ENCODE measurements at places on chromosomes 6 and 20.

- no peak for DNase-seq
These were observed 128.5 kb downstream of the ALDH8A1 start for GRCh38 chr6:134821397-134821796.

DNA sequence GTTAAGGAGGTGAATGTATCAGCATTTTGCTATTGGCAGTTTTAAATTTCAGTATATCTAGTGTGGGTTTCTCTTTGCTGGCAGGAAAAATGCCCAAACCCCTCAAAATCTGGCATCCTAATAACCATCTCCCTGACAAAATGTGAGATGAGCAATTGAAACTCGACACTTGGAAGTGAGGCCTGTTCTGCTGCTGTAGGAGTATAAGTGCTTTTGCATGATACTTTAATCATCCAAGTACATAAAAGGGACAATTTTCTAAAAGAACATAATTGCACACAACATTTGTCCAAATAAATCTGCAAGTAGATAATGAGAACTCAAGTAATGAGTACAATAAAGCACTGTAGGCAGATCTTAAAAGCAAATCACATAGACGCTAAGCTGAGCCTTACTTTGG is 36.5 kb downstream of the LAMP5 start:
- no peak for DNase-seq

DNA sequence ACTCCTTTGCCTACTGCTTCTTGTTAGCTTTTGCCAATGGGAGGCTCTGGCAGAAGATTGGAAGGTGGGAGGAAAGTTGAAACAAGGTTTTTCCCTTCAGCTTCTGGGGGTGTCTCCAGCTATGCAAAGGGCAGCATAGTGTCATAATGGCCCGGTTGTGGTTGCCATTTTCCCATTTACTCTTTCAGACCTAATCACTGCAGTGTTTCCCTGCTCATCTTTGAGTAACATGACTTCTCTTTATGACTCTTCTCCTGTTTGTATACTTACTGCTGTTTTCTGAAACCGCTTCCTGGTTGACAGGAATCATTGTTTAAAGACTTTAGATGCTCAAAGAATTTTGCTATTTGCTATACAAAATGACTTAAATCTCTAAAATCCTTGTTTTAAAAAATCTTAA is 19.9 kb downstream of the NRN1 start:
- no peak for DNase-seq

DNA sequence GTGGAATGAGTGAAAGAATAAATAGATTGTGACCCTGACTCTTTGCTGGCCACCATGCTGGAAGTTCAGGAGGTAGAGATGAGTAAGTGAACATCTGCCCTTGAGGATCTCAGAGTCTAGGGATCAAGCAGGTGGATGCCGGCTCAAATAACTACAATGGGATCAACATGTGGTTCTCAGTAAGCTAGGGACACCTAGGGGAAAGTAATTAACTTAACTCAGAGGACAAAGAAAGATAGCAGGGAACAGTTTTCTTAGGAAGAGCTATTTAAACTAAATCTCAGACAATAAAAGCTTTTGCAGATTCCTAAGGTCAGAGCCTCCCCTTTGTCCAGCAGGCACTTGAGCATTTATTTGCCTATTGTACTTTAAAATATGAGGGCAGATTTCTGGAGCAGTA is 29.1 kb downstream of the SLC13A3 start:
- DNase-seq = no peak

DNA sequence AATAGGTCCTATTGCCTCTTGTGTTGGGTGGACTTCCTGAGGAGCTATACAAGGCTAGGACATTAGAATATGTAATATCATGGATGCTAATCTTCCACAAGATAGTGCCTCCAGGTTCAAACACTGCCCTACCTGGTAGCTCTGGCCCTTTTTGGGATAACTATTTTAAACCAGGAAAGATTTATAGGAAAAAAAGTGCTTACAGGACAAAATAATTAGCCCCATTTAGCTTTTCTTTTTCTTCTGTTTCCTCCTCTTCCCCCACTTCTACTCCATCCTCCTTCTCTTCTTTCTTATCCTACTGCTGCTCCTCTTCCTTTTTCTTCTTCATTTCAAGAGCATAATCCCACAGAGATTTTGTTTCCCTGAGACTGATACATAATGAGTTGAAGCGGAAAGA is 967.4 kb downstream of the PHF3 start:
- DNase-seq = no peak

DNA sequence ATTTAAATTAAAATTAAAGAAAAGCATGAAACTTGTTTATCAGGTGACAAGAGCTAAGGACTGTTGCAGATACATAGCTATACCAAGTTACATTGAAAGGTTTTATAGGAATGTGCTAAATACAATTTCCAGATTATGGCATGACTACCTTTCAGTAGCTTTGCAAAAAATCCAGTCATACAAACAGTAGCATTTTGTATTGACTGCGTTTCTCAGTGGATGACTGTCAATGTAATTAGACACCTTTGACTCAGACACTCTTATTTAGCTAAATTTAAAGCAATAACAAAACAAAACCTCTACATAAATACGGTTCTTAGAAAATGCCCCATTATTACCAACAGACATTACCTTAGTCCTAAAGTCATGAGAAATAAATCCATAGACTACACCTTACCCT is 275.8 kb upstream of the RUNX2 start:
- DNase-seq = no peak

DNA sequence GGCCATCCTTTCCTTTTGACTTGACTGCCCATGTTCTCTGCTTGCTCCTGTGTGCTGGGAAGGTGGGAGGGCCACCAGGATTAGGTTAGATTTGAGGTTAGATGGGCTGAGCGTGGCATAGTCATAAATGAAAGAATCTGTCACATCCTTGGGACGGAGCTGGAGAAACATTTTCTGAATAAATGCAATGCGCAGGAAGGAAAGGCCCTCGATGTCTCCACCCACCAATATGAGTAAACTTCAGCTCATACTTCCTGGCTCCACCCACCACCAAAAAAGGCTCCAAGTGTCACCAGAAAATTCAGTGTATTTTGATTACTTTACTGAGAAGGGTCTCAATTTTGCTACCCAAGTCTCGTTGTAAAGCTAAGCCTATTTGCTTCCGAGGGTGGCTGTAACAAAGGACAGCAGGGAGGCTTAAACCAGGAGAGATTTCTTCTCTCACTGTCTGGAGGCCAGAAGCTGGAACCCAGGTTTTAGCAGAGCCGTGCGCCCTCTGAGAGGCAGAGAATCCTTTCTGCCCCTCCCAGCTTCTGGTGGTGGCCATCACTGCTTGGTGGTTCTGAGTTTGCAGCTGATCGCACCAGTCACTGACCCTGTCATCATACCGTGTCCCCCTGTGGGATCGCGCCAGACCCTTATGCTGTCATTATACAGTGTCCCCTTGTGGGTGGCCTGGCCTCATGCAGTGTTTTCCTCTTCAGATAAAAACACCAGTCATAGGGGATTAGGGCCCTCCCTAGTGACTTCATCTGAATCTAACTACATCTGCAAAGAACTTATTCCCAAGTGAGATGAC is 137.8 kb downstream of the TTLL2 start:
- DNase-seq = no peak

GRCh38 chr20:8535403-8536261 is 403.6 kb downstream of the PLCB1 start:
- peak; percentile 4 for DNase-seq

- no peak for DNase-seq
These were observed 47.4 kb downstream of the SRC start for GRCh38 chr20:37393196-37393862.

GRCh38 chr20:38893056-38893564 is 33.1 kb upstream of the FAM83D start:
- DNase-seq = peak; percentile 24

GRCh38 chr20:6091661-6092060 is 31.2 kb downstream of the FERMT1 start:
- DNase-seq = no peak

GRCh38 chr6:21375151-21376116 is 218.1 kb upstream of the SOX4 start:
- no peak for DNase-seq

DNA sequence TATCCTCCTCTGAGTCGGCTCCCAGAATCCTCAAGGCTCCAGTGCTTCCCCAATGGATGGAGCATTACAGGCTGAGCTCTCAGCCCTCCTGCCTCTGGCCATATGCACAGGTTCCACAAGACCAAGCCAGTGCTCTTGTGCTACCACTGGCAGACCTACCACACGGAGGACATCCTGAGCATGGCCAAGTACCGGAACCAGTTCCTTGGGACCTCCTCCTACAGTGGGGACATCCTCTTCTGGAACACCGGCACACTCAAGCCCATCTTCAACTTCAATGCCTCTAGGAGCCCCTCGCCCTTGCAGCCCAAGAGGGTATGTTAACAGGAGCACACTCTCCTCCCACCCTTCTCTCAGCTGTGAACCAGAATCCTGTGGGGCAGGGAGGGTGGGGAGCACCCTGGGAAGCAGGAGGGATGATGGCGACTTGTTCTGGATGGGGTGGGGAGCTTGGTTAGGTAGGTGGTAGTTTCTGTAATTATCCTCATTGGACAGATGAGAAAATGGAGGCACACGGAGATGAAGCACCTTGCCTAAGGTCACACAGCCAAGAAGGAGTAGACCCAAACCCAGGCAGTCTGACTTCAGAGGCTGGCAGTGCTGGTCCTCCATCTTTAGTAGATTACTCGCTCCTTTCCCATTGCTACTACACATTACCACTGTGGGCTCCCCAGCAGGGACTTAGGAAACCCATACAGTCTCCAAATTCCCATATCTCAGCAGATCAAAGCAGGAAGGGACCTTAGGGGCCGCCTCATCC is 58.6 kb downstream of the EFCAB8 start:
- DNase-seq = no peak

DNA sequence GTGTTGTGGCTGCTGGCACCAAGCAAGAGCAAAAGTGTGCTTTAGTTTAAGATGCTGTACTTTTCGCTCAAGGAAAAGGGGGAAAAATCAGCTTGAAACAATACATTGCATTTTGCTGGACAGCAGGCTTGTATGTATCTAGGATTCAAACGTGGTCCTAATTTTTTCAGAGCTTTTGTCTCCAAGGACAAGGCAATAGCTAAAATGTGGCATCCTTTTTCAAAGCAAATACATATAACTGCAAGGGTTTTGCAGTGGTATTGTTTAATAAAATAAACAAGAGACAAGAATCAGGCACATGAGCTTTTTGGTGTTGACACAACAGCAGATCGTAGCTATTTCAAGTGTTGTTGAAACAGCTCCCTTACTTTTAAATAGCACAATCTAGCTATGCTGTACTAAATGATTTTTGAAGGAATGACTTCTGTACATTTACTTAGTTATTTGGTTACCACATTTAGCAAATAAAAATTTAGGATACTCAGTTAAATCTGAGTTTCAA is 137.0 kb upstream of the HEY2 start:
- no peak for DNase-seq

GRCh38 chr6:142857796-142858555 is 87.0 kb downstream of the HIVEP2 start:
- peak; percentile 37 for DNase-seq

DNA sequence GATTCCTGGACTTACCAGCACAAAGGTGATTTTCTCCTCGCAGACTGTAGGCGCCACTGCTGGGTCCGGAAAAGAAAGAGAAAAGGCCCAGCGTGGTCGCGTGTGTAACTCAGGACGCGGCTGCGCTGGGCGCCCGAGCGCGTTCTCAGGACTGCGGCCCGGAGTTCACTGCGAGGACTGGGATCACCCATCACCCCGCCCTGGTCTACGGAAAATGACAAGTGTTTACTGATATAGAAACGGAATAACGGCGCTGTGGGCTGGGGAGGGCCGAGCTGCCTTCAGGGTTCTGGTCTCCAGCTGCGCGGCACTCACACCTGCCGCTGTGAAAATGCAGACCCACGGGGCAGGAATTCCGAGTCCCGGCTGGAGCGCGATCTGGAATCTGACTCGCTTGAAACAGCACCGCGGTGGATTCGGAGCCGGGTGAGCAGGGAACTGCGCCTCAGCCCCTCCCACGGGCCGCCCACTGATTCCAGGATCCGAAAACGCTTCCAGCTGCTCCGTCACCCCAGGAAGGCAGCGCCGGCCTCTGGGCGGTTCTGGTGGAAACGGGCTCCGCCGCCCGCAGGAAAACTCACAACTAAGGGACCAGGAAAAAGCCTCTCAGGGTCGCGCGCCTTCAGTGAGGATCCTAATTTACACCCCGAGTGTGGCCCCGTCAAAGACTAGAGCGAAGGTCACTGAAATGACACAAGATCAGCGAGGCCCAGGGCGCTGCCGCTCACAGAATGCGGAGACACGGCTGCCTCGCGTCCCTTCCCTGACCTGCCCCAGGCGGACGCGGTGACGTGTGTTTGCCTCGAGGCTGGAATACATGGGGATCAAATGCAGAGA is 34.5 kb downstream of the HLA-A start:
- peak; percentile 65 for DNase-seq

- no peak for DNase-seq
These were observed 126.6 kb downstream of the ADAT2 start for GRCh38 chr6:143323729-143324470.

GRCh38 chr20:44502968-44503367 is 18.9 kb downstream of the SERINC3 start:
- no peak for DNase-seq

DNA sequence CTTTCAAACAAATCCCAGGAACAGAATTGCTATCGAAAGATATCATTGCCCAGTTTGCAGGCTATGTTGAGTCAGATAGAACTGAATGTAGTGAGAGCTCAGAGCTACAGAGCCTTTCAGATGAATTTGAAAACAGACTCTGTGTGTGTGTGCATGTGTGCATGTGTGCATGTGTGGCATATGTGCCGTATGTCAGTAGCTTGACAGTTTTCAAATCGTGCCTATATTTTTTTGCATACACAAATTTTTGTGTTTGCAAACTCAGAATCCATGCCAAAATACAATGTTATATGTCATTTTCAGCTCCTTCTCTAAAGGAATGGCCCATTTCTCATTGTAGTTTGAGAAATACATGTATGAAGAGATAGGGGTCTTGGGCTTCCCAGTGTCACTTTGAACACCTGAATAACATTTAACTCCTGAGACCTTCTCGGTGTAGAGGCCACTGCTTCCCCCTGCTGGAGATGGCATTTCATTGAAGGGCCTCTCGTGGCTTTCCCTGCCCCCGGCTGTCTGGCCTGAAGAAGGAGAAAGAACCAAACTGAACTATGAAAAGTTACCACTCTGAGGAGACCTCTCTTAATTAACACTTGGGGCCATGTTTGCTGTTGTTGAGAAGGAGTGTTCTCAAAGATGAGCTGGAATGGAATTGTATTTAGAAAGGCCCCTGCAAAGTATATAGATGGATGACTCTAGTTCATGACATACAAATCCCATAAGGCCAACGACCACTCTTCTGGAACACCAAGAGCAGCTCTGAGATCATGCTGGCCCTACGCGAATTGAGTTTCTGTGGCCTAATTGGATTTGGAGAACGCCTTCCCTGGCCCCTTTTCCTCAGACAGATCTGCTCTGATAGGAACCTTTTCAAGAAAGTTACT is 58.7 kb downstream of the VAPB start:
- DNase-seq = peak; percentile 57

GRCh38 chr6:100456908-100457235 is 7.8 kb downstream of the SIM1 start:
- DNase-seq = no peak

GRCh38 chr6:127267646-127268625 is 1.3 kb downstream of the RNF146 start:
- peak; percentile 28 for DNase-seq

Measured in CD4-positive, alpha-beta T cell treated with Interleukin-21 for 1 hour (primary cell).